ENCODE measurements at places on chromosomes 5 and 9.

DNA sequence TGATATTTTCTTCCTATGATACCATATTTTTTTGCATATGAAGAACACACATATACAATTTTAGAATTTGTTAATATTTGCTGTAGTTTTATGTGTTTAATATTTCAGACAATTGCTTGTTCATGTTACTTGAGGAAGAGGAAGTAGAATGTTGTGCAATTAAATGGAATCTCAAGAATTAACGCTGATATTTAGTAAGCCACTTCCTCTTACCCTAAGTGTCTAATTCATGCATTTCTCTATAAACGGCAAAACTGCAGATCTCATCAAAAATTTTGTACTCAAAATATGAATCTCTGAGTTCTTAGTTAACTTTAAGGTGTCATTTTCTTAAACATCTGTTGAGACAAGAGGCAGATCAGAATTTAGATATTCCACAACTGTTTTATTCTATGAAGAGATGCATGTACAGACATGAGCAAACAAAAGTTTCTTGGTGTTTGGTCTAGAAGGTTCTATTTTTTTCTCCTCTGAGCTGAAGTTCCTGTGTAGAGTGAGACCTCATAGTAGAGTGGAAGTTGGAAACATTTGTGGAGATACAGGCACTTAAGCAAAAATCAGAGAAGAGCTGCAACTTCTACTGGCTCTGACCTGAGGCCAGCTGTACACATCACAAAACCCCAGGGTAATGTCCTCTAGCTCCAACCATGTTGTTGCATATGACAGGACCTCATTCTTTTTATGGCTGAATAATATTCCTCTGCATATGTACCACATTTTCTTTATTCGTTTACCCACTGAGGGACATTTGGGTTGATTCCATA, 16.6 kb upstream of the TGFBI start:
- no peak for DNase-seq

DNA sequence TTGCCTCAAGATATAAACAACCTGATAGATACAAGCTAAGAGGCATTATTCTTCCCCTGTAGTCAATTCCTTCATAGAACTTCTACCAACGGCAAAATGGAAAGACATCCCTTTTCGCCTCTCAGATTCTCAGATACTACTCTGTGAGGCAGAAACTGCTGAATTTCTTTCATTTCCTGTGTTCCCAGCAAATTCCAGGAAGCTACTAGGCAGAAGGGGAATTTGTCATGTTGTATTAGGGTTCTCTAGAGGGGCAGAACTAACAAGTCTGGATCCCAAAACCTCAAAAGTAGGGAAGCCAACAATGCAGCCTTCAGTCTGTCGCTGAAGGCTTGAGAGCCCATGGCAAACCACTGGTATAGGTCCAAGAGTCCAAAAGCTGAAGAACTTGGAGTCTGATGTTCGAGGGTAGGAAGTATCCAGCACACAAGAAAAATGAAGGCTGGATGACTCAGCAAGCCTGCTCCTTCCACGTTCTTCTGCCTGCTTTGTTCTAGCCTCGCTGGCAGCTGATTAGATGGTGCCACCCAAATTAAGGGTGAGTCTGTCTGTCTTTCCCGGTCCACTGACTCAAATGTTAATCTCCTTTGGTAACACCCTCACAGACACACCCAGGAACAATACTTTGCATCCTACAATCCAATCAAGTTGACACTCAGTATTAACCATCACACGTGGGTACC, 15.2 kb downstream of the RNF180 start:
- no peak for DNase-seq

- no peak for DNase-seq
Measured at GRCh38 chr9:31637861-31638260, 746.6 kb upstream of the ACO1 start.

GRCh38 chr9:115461280-115461679, 343.3 kb upstream of the TNC start:
- DNase-seq: no peak

DNA sequence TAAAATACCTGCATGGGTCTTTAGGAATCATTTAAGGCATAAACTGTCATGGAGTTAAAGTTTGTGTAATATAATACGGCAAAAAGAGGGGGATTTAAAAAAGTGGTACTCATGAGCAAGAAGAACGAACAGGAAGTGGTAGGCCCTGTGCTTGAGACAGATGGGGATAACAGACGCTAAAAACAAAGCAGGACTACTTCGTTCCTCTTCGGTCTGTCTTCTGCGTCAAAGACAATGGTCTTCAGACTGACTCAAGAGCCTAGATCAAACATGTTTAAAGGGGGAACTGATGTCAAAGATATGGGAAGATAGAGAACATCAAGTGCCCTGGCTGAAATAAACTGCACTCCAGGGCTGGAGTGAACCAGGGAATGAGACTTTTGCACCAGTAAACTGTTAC, 59.8 kb upstream of the RFX3 start:
- DNase-seq: no peak

GRCh38 chr5:133947431-133947841, 21.0 kb downstream of the C5orf15 start:
- no peak for DNase-seq

- peak; percentile 6 for DNase-seq
Measured at GRCh38 chr5:153352685-153353219, 137.7 kb upstream of the GRIA1 start.

- DNase-seq: no peak
Measured at GRCh38 chr5:96022971-96023370, 61.3 kb upstream of the ELL2 start.

GRCh38 chr9:75869236-75869635, 21.2 kb upstream of the PCSK5 start:
- DNase-seq: no peak

GRCh38 chr9:94553029-94553938, 1.6 kb upstream of the PCAT7 start:
- no peak for DNase-seq

- no peak for DNase-seq
Measured at GRCh38 chr9:133554729-133555128, 20.2 kb downstream of the ADAMTSL2 start.

- DNase-seq: no peak
Measured at GRCh38 chr5:79621056-79621455, 8.8 kb downstream of the TENT2 start.

- no peak for DNase-seq
Measured at GRCh38 chr9:114856215-114856941, 50.5 kb upstream of the TNFSF15 start.

GRCh38 chr5:14452685-14453454, 128.7 kb upstream of the OTULINL start:
- DNase-seq: no peak

GRCh38 chr9:37337301-37337890, 85.1 kb upstream of the GRHPR start:
- DNase-seq: no peak

DNA sequence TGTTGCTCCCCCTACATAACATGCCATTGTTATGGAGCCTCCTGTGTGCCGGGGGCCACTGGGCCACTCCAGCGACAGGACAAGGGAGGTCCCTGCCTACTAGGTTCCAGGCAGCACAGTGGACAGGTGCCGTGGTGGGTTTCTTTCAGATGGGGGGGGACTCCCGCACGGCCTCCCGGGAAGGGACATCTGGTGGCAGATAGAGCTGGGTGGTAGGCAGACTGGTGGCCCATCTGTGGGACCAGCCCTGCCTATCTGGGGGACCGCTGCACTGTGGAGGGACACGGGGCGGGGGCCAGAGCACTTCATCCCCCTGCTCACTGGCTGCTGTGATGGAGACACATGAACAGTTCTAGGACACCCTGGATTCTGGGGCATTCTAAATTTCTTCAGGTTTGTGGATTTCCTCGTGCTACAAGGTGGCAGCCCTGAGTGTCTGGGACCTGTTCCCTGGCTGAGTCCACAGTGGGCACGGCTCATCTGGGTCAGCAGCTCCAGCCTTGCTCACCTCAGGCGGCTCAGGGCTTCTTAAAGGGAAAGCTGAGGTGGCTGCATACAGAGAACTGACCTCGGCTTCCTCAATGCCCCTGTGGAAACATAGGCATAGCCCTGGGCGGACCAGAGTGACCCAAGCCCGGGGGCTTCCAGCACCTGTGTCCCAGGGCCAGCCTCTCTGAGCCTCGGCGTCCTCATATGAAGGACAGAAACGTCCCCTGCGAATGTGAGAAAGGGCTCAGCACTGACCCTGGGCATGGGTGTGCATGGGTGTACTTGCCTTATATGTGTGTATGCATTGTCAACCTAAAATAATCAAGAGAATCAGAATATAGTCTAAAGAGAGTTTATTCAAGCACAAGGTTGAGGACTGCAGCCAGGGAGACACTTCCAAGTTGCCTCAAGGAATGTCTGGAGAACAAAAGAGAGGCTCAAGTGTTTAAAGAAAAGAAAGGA, 22.5 kb downstream of the FGD3 start:
- DNase-seq: no peak

- no peak for DNase-seq
Measured at GRCh38 chr9:37332578-37332977, 89.9 kb upstream of the GRHPR start.

DNA sequence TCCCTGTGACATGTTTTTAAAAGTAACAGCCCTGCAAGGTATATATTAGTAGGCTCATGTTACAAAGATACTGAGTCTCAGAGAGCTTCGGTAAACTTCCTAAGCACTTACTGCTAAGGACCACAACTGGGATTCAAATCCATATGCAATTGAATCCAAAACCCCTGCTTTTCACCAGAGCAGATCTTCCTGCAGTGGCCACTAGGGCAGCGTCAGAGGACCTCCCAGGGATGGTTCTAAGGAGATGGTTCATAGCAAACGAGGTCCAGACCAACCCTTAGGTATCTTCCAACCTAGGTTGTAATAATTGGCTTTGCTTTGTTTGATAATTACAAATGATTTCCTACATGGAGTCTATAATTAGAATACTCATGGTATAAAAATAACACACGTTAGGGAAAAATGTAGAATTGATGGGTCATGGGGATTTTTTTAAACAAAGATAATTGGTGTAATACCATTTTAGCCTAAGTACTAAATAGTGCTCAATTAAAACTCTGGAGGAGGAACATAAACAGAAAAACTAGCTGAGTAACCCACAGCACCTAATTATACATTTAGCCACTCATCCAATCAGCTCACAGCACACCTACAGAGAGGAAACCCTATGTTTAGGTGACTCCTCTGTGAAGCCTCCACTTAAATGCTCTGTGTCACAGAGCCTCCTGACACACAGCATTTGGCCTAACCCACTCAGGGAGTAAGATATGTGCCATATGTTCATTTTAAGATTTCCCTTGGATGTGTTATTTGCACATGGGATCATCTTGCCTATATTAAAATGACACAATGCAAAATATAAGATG, 10.0 kb upstream of the CAST start:
- no peak for DNase-seq

DNA sequence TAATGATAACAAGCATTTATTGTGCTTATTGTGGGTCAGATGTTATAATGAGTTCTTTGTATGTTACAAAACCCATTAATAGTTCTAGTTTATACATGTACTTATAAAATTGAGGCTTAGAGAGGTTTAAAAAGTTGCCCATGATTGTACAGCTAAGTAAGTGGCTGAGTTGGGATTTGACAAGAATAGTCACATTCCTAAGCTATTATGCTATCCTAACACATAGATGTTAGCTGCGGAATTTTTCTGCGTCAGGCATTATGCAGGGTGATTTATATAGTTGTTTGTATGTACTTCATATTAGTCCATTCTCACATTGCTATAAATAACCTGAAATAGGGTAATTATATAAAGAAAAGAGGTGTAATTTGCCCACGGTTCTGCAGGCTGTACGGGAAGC, 12.5 kb downstream of the COMMD10 start:
- no peak for DNase-seq

DNA sequence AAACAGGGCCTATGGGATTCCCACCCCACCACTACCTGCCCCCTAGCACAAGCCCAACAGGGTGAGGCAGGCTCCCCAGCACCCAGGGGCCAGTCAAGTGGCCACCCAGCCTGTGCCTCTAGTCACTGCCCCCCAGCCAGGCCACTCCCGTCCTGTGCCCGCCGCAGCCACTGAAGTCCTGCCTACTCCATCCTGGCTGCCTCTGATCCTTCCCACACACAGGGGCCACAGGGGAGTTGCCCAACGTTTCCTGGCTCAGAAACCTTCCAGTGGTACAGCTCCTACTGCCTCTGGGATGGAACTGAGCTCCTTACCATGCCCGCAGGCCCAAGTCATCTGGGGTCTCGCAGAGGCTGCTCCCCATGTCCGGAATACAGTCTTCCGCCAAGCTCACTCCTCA, 70.2 kb upstream of the STXBP1 start:
- DNase-seq: no peak

GRCh38 chr5:17218353-17219005, 1.0 kb downstream of the BASP1 start:
- DNase-seq: peak; percentile 36

DNA sequence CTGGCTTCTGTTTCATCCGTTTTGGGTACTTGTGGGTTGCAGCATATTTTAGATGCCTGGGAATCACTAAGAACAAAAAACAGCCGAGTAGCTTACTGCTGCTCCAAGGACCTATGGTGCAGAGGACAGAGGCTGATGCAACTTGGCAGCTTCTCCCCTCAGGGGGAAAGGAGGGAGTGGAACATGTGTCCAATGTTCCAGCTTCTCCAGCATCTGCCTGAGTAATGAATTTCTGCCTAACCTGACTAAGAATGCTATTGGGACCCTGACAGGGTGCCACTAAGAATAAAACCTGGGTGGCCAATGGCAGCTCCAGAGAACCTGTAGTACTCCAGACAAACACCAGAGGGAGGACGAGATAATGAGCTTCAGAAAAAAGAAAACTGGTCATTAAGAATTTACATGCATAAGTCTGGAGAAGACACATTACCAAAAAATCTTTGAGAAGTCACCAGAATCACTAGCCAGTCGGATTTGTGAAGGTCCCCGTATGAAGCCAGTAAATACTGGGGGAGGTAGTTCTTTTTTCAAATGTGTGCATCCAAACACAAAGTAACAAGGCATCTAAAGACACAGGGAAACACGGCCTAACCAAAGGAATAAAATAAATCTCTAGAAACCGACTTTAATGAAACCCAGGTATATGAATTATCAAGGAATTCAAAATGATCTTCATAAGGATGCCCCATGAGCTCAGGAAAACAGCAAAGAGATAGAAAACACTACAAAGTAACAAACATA, 293.5 kb downstream of the HINT1 start:
- peak; percentile 28 for DNase-seq

- DNase-seq: peak; percentile 84
Measured at GRCh38 chr9:128275198-128276007, at the start of gene GOLGA2. TSS of gene GOLGA2 (minus strand) at chr9:128276007. CDS start at chr9:128275976, 31 bp downstream.

GRCh38 chr5:110386782-110387181, 339.7 kb downstream of the TMEM232 start:
- no peak for DNase-seq

- DNase-seq: no peak
Measured at GRCh38 chr9:79969393-79970145, 397.8 kb downstream of the TLE4 start.

- DNase-seq: no peak
Measured at GRCh38 chr9:133374612-133375115, 1.2 kb downstream of the SURF4 start.

Measured in GM10248 (cell line).